ENCODE measurements at places on chromosomes 7 and 10.
A peak's percentile ranks its signal among the peaks of the same experiment; 100 is the strongest.

DNA sequence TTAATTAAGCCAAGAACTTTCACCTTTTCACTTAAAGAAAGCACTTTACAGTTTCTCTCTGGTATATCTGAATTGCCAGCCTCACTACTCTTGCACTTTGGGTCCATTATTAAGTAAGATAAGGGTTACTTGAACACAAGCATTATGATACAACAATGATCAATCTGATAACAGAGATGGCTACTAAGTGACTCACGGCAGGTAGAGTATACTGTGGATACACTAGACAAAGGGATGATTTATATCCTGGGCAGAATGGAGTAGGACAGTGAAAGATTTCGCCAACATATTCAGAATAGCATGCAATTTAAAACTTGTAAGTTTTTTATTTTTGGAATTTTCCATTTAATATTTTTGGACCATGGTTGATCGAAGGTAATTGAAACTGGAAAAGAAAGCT is 34.3 kb upstream of the ITGB8 start:
- no peak for DNase-seq

- no peak for DNase-seq
These were observed 2.4 kb downstream of the MEPCE start for GRCh38 chr7:100432053-100432452.

GRCh38 chr10:113583571-113583970 is 30.7 kb downstream of the HABP2 start:
- no peak for DNase-seq

DNA sequence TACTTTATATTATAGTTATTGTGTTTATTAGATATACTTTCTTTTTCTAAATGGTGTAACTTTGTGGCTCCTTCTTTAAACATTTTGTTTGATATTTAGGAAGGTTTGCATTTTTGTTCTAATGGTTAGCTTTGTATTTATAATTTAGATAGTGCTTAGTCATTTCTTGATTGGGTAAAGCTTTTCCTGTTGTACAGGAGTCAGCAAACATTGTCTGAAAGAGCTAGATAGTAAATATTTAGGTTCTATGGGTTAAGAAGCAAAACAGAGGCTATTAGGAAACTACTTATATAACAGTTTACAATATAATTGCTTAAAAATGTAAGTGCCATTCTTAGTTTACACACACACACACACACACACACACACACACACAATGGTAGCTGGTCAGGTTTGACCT is 70.6 kb upstream of the CCDC6 start:
- DNase-seq, result no peak

DNA sequence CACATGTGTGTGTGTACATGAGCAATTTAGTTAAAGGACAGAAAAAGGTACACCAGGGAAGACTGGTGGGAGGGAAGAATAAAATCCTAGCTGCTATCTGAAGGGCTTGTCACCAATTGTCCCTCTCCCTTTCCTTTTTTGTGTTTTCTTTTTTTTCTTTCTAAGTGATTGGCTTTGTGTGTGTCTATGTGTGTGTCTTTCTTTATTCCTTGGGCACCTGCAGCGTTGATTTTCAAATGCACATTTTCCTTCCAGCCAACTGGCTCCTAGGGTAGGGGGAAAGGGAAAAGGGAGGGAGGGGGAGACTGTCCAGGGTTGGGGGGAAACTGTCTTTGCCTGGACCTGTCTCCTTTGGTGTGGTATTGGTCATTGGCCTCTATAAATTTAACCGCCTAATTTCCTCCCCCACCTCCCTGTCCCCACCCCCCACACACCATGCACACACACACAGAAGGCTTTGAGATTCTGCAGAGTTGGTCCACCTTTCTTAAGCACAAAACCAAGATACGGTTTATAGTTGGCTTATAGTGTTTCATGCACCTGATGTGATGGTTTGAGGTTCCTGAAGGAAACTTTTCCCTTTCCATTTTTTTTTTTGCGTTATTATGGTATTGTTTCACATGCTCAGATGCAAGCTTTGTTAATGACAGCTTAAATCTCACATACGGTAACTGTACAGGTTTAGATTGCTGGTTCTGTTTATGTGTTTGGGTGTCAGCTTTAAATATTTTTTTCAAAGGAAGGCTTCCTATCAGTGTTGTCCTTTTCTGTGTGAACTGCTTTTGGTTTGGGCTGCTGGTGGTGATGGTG is 2.6 kb downstream of the AUTS2 start:
- DNase-seq, result no peak

DNA sequence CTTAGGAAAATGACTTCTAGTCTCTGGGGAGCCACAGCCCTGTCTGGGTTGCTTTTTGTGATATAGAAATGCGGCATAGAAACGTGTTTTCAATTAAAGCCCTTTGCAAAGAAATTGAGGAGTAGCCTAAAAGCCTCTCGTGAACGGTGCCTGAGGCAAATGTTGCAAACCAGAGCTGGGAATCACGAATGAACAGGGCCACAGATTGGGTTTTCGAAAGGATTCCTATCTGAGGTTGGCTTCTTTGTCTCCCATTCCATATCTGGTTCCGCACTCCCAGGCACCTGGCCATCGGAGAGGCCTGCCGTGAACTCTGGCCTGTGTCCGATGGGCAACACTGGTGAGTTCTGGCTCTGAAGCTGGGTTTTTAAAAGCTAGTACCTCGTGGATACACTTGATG is 221.6 kb downstream of the TCF7L2 start:
- no peak for DNase-seq

GRCh38 chr10:6200734-6201515 is 1.8 kb upstream of the PFKFB3 start:
- peak; percentile 26 for DNase-seq

DNA sequence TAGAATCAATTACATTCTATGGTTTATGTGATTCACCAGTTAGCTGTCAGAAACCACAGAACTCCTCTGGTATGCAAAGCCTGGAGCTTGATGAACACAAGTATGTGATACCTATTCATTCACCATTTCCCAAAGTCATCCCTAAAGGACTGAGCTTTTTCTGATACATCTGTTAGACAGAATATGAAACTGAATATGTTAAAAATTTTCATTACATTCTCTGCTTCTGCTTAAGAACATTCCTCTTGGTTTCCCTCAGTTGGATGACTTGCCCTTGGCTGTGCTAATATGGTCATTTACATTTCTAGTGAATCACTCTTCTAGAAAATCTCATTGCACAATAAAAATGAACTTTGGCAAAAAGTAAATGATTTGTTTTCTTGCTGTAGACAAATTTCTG is 10.8 kb upstream of the PON1 start:
- no peak for DNase-seq

GRCh38 chr10:10986606-10987005 is 31.1 kb upstream of the CELF2 start:
- DNase-seq, result no peak

- no peak for DNase-seq
These were observed 31.7 kb upstream of the LBX1 start for GRCh38 chr10:101260764-101261481.

DNA sequence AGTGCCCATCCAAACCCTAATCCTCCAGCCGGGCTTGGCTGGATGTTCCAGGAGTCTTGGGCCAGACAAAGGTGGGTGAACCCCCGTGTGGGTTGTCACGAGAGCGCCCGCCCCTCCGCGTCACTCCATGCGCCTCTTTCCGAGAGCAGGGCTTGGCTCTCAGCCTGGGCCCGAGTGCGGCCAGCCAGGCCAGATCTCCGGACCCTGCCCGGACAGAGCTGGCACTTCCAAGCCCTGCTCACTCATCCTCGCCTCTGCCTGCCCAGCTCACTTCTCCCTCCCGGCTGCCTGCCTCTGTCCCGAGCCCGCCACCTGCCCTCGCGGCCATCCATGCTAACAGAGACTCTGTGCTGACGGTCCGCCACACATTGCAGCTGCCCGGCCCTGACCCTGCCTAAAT is 34.6 kb downstream of the AGAP3 start:
- DNase-seq, result no peak

DNA sequence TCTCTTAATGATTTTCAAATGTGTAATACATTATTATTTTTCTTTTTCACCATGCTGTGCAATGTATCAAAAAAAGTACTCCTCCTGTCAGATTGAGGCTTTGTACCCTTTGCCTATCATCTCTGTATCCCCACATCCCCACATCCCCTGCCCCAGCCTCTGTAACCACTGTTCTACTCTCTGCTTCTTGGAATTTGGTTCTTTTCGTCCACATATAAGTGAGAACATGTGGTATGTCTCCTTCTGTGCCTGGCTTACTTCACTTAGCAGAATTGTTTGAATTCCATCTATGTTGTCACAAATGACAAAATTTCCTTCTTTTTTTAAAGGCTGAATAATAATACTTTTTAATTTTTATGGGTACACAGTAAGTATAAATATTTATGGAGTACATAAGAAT is 13.8 kb downstream of the TAF3 start:
- no peak for DNase-seq

DNA sequence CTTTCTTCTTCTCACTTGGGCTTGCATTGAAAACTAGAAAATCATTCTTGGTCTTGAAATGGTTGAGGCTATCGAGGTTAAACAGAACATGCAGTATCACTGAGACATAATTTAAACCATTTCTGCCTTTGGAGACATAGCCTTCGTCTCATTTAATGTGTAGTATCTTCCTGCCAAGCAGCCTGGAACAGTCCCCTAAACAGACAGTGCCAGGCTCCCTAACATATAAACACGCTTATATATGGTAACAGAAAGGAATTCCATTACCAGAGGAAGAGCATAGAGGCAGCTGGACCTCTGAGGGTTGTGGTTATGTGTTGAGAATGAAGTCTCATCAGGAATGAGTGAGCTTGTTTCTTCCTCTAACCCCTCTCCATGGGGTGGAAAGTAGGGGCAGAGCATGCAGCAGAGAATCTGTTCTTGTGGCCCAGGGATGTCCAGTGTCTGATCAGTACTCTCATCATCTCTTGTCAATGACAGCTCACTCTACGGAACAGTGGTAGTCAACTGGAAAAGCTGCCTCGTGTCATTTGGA is 11.2 kb downstream of the CACNB2 start:
- no peak for DNase-seq

GRCh38 chr7:100692578-100692961 is 1.5 kb downstream of the GIGYF1 start:
- no peak for DNase-seq

GRCh38 chr10:70458329-70459060 is 17.0 kb upstream of the NODAL start:
- DNase-seq, result no peak

GRCh38 chr10:86099542-86100334 is 266.9 kb downstream of the GRID1 start:
- no peak for DNase-seq

GRCh38 chr10:63825111-63825510 is 303.9 kb downstream of the REEP3 start:
- no peak for DNase-seq

DNA sequence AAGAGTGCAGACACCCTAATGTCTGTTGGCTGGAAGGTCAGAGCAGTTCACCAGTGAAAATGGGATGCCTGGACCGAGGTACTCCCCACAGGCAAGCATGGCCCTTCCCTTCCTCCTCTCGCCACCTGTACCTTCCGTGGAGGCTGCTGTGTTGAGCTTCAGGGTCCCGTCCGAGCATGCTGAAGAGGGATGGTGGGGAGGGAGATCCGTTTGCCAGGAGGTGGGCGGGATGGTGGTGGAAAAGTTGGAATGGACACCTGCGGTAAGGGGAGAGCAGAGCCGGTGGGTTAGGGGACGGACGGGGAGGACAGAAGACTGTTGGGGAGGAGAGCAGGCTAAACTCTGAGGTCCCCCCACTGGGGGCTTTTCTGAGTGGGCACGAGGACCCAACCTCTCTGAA is 15.9 kb upstream of the ZNF777 start:
- no peak for DNase-seq

Measured in stimulated activated CD4-positive, alpha-beta T cell treated with anti-CD3 and anti-CD28 coated beads, Interleukin-1b, Interleukin-23, amount 100 ng/mL, for 24 hours (primary cell).